ENCODE measurements at places on chromosomes 11 and 22.
A peak's percentile ranks its signal among the peaks of the same experiment; 100 is the strongest.

DNA sequence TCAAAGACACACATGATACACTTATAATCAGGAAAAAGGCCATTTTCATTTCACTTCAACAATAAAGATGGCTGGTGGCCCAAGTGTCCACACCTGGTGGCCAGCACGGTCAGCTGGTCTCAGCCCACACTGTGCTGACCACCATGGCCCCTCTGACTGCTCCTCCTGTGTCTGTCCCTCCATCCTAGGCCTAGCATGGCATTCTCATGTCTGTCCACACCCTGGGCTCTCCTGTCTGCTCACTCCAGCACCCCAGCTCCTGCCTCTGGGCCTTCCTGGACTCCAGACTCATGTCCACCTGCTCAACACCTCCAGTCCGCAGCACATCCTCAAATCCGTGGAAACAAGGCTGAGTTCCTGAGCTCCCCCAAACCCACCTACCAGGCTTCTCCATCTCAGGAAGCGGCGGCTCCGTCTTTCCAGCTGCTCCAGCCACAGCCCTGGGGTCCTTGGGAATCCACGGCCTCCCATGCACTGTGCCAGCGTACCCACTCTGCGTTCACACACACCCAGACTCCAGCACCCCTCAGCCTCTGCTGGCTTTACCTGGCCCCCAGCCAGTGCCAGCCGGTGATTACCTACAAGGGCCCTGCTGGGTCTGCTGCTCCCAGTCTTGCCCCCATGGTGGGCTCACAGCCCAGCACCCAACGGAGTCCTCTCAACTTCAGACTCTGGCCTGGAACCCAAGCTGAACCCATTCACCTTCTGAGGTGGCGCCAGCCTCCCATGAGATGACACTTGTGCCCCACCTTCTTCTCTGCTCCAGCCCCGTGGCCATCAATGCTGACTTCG is 13.9 kb downstream of the SIRT3 start:
- peak; percentile 44 for DNase-seq

GRCh38 chr22:37015587-37015878 is 3.7 kb downstream of the TST start:
- DNase-seq = no peak

GRCh38 chr11:4054643-4055042 is 40.0 kb upstream of the RRM1 start:
- no peak for DNase-seq

DNA sequence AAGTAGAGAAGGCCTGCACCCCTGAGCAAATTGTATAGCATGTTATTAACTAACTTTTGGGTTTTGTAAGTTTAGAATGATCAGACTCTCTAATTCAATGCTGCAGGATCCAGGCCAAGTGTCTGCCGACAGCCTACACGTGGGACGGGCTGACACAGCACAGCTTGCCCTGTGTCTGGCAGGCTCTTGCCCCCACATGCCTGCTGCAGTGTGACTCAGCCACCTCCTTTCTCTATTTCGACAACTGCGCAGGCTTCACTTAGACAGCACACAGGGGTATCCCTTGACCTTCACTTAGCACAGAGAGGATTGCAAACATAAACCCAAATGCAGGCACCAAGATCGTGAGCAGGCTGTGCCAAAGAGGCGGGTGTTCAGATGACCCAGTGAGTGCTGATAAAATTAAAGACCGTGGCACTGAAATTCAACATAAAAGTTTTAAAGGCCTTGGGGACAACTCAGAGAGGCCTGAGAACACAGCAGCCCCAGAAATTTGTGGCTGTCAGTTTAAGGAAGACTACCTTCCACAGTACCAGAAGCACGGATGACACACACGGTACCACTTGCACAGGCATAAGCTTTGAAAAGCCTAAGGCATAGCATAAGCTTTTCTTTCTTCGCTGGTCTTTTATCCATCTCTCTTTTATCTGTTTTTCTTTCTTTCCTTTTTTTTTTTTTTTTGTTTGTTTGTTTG is 37.8 kb downstream of the SCN3B start:
- peak; percentile 26 for DNase-seq

GRCh38 chr22:46175631-46176030 is 25.3 kb downstream of the PPARA start:
- no peak for DNase-seq

- no peak for DNase-seq
These were observed 2.8 kb upstream of the FKBP2 start for GRCh38 chr11:64238076-64238475.

- DNase-seq = no peak
These were observed 165.6 kb downstream of the DBX1 start for GRCh38 chr11:19994672-19995071.

- peak; percentile 53 for DNase-seq
These were observed 41.8 kb downstream of the OSBPL5 start for GRCh38 chr11:3123305-3123704.

DNA sequence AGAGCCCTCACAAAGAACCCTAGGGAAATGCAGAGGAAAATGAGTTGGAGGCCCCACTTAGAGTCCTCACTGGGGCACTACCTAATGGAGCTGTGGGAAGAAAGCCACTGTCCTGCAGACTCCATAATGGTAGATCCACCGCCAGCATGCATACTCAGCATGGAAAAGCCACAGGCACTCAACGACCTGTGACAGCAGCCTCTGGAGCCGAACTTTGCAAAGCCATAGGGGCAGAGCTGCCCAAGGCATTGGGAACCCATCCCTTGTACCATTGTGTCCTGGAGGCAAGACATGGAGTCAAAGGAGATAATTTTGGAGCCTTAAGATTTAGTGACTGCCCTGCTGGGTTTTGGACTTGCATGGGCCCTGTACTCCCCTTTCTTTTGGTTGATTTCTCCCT is 18.8 kb downstream of the BBOX1 start:
- no peak for DNase-seq

GRCh38 chr11:94077552-94078293 is 50.9 kb upstream of the PANX1 start:
- no peak for DNase-seq

DNA sequence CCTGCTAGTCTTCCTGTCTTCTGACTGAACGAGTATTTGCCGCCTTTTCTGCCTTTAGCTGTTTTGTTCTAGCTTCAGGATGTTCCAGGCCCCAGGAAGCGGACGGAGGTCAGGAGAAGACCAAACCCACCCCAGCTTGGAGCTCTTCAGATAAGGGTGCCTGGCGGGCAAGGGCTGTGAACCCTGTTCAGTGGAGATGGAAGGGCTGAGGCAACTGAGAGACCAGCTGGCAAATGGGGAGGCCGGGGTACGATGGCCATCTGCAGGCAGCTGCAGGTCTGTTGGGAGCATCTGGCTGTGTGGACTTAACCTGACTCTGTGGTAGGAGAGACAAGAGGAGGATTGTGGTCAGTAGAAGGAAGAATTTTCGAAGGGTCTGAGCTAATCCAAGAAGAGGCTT is 95.6 kb downstream of the CHST1 start:
- no peak for DNase-seq

- DNase-seq = no peak
These were observed 107.4 kb downstream of the SEZ6L start for GRCh38 chr22:26276529-26277160.

- no peak for DNase-seq
These were observed 661.5 kb downstream of the LRRC4C start for GRCh38 chr11:40797981-40798380.

DNA sequence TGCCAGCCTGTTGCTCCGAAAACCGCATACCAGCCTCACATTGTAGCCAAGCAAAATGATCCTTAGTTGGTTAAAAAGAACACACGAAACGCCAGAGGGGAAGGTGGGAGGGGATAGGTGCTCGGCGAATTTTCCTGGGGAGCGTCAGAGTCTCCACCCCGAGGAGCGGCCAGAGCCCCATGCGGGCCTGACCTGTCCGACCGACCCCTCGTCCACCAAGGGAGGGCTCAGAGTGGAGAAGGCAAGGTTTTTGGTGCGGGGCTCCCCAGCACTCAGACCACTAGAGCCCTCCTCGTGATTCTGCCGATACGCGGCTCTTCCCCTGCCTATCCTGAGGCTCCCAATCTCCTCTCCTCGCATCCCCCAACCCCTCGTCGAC is 39.6 kb downstream of the DIXDC1 start:
- peak; percentile 35 for DNase-seq

GRCh38 chr11:1652771-1653540 is 23.4 kb downstream of the KRTAP5-5 start:
- peak; percentile 89 for DNase-seq

DNA sequence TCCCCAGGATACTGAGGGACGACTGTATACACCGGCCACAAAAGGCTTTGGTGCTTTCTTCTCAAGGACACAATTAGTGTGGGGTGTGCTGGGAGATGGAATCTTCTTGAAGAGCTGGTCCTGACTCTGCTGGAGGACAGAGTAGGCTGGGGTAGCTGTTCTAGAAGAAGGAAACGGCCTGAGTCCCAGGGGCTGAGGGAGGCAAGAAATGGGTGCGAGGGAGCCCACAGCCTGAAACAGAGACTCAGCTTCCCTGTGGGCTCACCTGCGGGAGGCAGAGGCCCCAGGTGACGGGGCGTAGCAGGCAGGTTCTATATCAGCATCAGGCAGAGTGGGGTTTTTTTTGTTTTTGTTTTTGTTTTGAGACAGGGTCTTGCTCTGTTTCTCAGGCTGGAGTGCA is 36.6 kb downstream of the PARVG start:
- DNase-seq = no peak

DNA sequence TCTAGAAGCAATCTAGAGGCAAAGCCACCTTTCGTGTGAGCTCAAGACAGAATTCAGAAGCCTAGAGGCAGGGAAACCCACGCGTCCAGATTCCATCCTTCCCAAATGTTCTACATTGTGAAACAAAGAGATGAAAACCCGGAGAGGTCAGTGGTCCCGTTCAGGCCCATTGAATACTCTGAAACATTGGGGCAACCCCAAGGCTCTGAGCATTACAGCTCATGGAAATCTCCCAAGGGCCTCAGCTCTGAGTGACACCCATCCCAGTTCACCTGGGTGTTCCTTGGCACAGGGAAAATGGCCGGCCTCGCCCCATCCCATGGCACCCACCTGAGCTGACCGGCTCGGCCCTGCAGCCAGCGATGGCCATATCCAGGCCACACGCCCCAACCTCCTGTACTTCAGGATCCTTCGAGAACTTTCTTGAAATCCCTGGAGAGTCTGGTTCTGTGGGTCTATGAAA is 128.6 kb upstream of the FGF3 start:
- DNase-seq = no peak

DNA sequence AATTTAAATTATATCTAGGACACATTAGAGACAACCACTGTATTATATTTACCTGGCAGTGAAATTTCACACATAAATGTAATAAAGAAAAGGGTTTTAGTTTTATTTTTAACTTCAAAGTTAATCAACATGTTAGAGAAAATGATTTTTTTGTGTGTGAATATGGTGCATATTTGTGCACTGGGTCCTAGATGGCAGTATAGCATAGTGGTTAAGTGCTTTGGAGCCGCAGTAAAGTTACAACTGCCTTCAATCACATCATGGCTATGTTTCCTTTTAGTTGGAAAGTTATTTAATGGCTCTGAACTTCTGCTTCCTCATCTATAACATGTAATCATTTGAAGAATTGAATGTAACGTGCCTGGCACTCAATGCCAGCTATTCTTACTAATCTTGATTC is 108.9 kb upstream of the DDI1 start:
- no peak for DNase-seq

GRCh38 chr11:441043-441417 is 781 bp downstream of the ANO9 start:
- no peak for DNase-seq

DNA sequence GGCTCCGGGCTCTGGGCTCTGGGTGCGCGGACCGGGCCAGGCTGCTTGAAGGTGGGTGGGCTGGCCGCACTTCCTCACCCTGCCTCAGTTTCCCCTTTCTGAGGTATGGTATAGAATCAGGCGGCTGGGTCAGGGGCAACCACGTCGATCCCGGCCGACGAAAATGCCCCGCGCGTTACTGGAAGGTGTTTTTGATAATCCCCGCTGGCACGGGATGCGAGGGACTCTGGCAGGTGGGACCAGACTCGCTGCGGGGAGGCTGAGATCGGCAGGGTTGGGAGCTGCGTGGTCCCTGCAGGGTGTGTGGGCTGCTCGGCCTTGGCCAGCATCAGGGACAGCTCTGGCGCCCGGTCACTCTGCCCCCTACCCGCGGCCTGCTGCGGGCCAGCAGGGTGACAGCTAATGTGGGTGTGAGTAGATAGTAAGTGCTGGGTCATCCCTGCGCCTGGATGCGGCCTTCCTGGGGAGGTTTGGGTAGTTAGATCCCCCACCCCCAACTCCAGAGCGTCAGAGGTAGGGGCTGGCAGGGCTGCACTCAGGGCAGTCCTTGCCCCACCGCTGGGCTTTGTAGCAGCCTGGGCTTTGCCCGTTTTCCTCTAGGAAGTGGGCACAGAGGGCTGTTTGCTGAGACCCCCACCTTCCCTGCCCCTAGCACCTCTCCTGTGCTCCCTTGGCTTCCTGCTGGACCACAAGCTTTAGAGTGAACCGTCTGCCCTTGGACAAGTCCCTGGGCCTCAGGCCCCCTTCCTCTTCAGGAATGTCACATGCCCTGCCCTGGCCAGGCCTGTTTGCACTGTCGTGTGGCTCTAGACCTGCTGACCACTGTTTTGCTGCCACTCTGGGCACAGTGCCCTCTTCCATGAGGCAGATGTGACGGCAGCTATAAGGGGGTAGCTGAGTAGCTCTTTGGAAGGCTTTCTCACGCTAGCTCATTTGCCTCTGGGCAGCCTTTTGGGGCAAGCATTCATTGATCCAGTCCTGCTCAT is 579 bp downstream of the TANGO2 start:
- DNase-seq = peak; percentile 83

- DNase-seq = no peak
These were observed 331.4 kb upstream of the RAG2 start for GRCh38 chr11:36929401-36929800.

DNA sequence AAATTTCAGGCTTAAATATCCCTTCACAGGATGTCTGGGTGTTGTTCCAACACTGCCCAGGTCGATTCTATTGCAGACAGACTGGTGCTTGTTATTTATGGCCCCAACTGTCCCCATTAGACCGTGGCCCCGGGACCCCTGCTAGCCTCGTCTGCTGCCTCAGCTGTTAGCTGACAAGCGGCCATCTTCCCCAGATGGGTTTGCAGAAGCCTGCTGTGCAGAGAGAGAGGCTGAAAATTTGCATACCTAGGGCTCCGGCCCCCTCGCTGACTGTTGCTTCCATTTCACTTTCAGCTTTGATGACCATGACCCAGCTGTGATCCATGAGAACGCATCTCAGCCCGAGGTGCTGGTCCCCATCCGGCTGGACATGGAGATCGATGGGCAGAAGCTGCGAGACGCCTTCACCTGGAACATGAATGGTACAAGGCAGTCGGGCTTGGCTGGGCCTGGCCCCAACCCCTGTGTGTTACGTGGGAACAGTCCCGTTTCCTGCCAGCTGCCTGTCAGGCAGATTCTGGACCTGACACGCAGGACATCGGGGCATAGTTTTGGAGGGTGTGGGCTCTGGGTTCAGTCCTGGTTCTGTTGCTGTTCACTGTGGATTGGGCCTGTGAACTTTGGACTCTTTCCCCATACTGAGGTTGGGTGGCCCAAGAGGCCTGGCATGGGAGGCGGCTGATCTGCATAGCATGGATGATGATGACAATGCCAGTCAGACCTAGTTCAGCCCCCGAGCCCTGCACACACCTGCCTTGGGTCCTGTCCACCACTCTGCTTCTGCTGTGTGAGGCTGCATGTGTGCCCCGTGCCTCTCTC is 16.4 kb downstream of the SMARCB1 start:
- no peak for DNase-seq

- no peak for DNase-seq
These were observed 802.7 kb downstream of the METTL15 start for GRCh38 chr11:28910926-28911325.

Measured in dorsolateral prefrontal cortex (tissue), 122 donors.